ENCODE measurements at places on chromosomes 5 and 9.

DNA sequence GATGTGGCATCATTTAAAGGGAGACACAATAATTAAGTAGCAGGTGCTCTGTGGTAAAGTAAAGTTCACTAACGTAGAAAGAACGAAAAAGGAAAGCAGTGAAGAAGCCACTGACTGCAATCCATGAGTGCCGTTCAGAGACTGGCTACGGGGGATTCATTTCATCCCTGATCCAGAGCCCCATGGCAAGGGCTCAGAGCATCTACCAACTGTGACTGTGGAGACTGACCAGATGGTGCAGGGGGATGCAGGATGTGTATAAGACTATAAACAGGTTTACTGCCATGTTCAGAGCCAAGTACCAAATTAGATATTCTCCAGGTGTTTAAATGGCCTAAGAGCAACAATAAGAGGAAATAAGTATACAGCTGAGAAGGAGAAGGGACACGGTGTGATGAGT lies 47.7 kb downstream of the MARCHF11 start:
- DNase-seq = no peak

DNA sequence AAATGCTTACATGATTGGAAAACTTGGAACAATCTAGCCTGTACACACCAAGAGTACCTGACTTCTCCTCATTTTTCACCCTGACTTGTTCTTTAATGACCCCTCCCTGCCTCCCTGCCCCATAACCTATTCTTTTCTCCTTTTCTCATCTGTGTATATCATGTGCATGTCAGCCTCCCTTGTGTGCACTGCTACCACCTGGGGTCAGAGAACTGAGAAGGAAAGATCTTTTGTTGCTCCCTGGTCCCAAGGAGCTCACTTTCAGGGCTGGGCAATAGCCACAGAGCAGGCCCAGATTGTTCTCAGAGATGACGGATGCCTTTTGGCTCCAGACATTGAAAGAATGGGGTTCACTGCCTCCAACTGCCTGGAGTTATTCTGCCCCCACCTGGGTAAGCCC lies 5.1 kb downstream of the MAP1B start:
- DNase-seq = no peak

DNA sequence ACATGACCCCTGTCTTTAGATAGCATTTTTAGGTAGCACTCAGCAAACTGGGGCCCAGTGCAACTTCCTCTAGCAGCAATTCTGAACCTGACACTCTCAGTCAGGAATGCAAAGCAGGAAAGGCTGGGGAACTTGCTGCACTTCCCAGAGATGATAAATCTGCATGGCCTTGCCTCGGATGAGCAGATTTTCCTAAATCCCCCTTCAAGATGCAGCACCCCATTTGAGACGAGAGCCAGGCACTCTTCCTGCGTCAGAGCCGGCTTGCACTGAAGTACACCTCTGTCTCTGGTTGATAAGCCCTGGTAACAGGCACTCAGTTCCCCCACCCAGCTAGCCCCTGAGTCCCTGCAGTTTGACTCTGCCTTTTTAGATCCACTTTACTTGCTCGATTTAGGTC lies 296.7 kb upstream of the PANK3 start:
- DNase-seq = no peak

DNA sequence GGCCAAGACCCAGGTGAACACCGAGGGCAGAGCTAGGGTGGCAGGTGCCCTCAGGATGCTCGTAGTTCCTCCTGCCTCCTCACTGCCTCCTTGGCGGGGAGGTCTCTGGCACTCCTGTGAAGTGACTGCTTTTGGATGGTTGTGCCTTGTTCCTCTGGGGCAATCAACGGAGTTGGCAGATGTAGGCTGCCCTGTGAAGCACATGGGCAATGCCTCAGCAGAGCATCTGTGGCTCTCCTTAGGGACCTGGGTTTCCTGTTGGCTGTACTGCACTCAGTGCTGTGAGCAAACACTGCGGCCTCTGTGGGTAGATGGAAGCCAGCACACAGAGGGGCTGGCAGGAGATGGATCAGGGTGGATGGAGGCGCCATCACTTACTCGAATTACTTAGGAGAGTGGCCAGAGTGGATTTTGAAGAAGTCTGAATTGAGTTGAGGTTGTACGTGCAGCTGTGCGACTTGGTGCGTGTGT lies 71.4 kb upstream of the COL5A1 start:
- DNase-seq = no peak

GRCh38 chr5:112293587-112293986 lies 125.5 kb downstream of the EPB41L4A start:
- no peak for DNase-seq

GRCh38 chr5:167939686-167940085 lies 351.8 kb upstream of the WWC1 start:
- DNase-seq = no peak

DNA sequence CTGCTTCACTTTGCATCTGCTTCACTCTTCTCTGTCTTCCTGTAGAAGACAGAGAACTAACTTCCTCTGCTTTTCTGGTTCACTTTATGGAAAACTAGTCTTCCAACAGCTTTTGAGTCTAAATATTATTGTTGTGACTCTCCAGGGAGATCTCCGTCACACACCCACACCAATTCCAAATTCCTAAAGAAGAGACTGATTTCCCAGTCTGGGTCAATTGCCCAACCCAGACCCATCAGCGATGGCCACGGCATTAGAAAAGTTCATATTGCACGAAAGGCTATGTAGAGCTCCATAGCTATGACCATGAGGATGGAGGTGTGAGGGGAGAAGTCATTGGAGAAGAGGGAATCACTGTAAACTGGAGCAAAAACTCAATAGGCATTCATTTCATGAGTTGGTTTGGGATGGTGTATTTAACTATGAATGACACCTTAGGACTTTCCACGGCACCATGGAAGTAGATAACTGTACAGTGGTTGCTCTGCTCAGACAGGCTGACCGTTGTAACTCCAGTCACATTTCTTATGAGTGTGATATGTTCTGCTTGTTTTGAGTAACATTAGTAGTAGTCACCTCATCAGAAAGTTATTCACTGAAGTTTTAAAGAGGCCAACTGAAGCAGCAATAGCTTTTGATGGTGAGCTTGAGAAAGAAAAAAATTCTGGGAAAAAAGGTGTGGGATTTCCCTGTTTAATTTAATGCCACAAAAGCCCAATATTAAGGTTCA lies 78.1 kb upstream of the MAMDC2 start:
- DNase-seq = no peak

GRCh38 chr9:91847581-91848091 lies 102.4 kb downstream of the ROR2 start:
- DNase-seq = no peak

DNA sequence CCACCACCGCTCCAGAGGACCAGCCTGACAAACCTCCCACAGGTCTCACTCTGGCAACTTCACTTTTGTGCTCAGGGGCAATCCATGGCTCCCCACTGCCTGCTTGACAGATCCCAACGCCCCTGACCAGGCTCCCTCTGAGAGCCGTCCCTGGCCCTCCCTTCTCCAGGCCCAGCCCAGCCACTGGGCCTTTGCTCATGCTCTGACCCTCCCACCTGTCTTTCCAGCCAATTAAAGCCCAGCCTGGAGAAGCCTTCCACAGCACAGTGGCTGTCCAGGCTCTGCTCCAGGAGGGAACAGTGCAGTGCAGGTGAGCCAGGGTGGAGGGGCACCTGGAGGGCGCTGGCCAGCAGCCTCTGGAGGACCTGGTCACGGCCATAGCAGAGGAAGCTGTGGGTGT lies 3.3 kb downstream of the ENTPD2 start:
- no peak for DNase-seq

Measured in GM12892 (cell line).